ENCODE measurements at places on chromosomes 5 and 9. TPM values are rescaled to one million over a fixed set of nuclear protein-coding genes. Genes with fewer than 3 reads are reported as not detected.

DNA sequence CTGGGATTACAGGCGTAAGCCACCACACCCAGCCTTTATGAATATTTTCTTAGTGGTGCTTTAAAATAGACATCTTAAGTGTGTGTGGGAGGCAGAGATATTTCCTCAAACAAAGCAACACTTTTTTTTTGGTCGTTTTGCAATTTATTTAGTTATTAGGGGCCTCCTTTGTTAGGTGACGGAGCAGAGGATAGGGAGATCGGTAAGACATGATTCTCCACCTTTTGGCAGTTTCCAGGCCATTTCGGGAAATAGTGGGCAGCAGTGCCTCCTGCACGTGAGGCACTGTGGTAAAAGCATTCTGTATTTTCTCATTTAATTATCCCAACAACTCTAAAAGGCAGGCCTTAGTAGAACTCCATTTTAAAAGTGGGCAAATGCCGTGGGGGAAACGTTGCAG lies 1.9 kb downstream of the OCLN start:
- no peak for DNase-seq

DNA sequence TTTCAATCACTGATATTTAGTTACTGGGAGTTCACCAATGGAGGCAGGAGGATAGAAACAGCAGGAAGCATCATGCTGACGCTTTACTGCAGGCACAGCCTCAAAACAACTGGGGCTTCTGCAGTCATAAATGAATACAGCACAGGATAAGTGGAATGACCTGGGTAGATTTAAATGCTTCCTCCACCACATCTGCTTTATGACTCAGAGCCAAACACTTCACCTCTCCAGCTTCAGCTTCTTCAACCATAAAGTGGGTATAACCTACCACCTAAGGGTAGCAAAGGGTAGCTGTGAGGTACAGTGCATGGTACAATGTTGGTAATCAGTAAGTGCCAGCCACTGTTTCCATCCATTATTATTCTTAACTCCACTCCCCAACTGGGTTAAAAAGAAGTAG lies 28.4 kb downstream of the RASEF start:
- peak; percentile 56 for DNase-seq

- peak; percentile 62 for DNase-seq
Measured at GRCh38 chr5:107893642-107894041, 222.9 kb upstream of the EFNA5 start.

- peak; percentile 89 for DNase-seq
Measured at GRCh38 chr5:55994495-55994997, at the start of gene IL6ST. Gene IL6ST, minus strand, starts transcription at chr5:55994963. Its CDS starts 18,685 bp downstream, at chr5:55976278.

- no peak for DNase-seq
Measured at GRCh38 chr5:2129568-2130272, 247.0 kb upstream of the IRX4 start.

DNA sequence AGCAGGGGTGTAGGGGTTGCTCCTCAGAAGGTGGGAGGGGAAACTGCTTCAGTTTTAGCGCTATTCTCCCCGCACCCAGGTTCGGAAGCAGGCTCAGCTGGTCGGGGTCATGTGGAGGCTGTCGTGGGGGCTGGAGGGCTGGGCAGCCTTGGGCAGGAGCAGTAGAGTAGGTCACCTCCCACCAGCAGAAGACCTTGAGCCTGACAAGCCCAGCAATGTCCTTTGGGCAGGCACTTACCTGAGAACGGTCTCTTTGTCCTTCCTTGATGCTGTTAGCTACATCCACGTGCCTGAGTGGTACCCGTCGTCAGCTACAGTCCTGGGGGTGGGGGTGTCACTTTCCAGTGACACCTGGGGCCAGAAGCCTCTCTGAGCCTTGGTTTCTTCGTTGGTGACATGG lies 20.3 kb downstream of the ENHO start:
- DNase-seq = no peak

GRCh38 chr5:157993201-157993600 lies 134.3 kb upstream of the CLINT1 start:
- DNase-seq = no peak

- DNase-seq = no peak
Measured at GRCh38 chr5:137366526-137366925, 132.6 kb downstream of the SPOCK1 start.

DNA sequence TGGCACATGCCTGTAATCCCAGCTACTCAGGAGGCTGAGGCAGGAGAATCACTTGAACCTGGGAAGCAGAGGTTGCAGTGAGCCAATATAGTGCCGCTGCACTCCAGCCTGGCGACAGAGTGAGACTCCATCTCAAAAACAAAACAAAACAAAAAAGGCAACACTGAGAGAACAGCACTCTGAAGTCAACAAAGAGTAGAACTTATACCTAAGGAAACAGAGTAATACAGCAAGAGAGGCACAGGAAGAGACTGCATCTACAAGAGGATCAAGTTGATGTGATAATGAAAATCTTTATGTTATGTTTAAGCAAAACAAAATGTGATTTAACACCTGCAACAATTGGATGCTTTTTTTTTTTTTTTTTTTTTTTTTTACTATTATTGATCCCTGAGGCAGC lies 33.1 kb downstream of the FYB1 start:
- no peak for DNase-seq

- DNase-seq = no peak
Measured at GRCh38 chr5:132050136-132050535, 10.3 kb upstream of the IL3 start.

- DNase-seq = no peak
Measured at GRCh38 chr5:79544131-79544530, 30.2 kb upstream of the HOMER1 start.

- peak; percentile 35 for DNase-seq
Measured at GRCh38 chr5:27516437-27516836, 478.1 kb upstream of the CDH9 start.

The TRMO gene
- 16.9 TPM for total RNA-seq

The SPATA31A3 gene
- not detected for total RNA-seq

The BRINP1 gene
- total RNA-seq = under 0.01 TPM

The CARTPT gene
- not detected for total RNA-seq

The PPP3R2 gene
- not detected for total RNA-seq

The PCDHGA1 gene
- 3.3 TPM for total RNA-seq

The ADAMTS12 gene
- total RNA-seq = 31.7 TPM

Measured in RPMI7951 (cell line).